ENCODE measurements at places on chromosomes 1 and 21.

DNA sequence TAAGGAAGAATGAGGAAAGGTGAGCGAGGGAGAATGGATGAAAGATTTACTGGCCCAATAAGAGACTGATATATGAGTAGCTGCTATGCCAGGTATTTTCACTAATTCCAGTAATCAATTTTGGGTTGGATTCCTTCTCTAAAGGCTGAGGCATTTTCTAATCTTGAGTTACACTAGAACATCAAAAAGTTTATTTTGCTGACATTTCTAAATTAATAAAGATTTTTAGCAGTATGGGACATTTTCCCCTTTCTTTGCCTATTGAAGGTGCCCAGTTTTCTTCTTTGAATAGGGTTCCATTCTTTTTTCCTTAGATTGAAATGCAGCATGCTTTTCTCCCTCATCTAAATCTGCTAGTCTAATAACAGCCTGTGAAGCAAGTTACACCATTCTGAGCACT, 52.9 kb downstream of the ZNHIT6 start:
- no peak for DNase-seq

DNA sequence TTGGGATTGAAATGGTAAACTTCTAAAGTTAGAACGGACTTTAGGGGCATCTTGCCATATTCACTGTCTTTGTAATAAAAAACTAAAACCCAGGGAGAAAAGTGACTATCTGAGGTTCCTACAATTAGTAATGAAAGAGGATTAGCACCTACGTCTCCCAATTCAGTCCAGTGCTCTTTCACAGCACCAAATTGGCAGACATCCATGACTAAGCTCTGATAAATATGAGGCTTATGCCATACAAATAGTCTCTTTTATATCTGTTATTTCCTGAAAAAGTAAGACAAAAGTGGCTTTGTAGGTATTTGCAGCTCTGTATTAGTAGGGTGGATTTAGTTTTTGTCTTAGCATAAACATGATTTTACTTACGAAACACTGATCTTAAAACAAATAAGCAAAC, 315.0 kb upstream of the NRIP1 start:
- DNase-seq = no peak

DNA sequence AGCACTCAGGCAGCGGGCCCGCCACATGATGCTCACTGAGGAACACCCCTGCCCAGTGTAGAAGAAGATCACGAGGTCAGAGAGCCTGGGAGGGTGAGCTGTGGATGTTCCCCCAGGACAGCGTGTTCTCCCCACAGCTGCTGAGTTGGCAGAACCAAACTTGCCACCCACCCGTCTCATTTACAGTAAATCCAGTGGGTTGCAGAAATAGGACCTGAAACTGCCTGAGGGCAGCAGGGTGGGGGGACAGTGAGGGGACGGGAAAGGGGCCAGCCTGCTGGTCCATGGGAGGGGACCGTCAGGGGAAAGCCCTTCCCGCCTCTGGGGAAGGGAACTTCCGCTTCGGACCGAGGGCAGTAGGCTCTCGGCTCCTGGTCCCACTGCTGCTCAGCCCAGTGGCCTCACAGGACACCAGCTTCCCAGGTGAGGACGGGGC, at the start of gene C1QB:
C1QB (plus strand) TSS at position 356 of the 436 bp plus-strand sequence. CDS start 6,227 bp downstream, outside the sequence.
- DNase-seq = no peak

DNA sequence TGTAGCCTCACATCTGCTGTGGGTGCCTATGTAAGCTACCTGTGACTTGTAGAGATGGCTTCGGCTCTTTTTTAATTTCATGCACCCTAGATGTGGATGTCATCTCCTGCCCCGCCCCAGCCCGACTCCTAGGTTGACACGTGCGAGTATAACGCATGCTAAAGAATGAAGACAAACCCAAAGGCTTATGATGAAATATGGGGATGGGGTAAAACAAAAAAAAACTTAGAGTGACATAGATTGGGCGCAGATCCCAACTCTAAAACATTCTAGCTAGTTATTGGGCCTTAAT, 613 bp upstream of the ERO1B start:
- DNase-seq = no peak

DNA sequence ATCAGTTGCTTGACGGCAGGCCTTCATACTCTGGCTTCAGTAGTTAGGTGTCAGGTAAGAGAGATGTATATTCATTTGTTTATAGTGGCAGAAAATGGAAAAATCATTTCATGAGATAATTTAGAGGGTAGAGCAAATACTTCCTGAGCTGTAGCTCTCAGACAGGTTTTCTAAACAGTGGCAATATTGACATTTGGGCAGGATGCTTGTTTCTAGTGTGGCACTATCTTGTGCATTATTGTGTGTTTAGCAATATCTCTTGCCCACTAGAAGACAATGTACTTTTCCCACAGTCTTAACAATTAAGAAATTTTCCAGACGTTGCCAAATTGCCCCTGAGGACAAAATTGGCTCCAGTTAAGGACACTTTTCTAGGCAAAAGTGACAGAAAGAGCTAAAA, 1143.1 kb downstream of the PLA2G4A start:
- no peak for DNase-seq

DNA sequence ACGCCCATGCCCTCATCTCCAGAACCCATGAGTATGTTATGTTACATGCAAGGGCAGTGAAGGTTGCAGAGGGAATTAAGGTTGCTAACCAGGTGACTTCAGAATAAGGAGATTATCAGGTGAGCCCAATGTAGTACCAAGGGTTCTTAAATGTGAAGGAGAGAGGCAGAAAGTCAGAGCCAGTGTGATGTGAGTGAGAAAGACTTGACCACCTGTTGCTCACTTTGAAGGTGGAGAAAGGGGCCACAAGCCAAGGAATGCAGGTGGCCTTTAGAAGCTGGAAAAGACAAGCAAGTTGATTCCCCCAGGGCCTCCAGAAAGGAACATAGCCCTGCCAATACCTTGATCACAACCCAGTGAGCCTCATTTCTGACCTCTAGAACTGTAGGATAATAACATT, 84.7 kb upstream of the CLDN14 start:
- DNase-seq = no peak

GRCh38 chr1:184376369-184376768, 10.5 kb upstream of the C1orf21 start:
- DNase-seq = no peak

DNA sequence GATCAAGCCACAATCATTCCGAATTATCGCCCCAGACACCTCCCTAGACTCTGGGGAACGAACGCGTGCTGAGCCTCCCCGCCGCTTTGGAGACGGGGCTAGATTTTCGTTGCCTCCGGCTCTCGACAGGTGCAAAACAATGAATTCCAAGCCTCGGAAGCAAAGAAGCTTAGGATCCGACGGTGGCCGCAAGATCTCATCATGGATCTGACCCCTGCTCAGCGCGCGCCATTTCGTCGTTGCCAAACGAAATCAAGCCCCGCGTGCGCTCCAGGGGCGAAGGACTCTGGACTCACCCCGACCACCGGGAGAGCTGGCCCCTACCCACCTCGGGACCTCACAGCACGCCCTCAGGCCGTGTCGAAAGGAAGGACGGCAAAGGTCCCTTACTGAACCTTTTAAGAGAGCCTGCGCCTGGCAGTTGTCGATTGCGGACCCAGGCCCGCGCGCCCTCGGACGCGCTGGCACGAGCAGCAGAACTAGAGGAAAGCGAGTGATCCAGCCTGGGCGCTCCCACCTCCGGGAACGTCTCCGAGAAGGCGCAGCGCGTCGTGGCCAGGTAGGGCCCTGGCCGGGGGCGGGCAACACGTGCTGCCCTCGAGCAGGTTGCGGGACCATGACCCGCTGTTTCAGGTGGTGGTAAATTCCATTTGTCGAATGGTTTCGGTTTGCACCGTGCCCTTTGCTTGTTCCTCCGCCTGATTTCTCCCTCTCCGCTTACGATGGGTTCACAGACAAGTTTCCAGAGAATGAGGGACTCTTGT, 1.6 kb upstream of the RUNX3 start:
- DNase-seq = no peak

GRCh38 chr21:38525454-38525853, 27.2 kb upstream of the ERG start:
- DNase-seq = no peak

DNA sequence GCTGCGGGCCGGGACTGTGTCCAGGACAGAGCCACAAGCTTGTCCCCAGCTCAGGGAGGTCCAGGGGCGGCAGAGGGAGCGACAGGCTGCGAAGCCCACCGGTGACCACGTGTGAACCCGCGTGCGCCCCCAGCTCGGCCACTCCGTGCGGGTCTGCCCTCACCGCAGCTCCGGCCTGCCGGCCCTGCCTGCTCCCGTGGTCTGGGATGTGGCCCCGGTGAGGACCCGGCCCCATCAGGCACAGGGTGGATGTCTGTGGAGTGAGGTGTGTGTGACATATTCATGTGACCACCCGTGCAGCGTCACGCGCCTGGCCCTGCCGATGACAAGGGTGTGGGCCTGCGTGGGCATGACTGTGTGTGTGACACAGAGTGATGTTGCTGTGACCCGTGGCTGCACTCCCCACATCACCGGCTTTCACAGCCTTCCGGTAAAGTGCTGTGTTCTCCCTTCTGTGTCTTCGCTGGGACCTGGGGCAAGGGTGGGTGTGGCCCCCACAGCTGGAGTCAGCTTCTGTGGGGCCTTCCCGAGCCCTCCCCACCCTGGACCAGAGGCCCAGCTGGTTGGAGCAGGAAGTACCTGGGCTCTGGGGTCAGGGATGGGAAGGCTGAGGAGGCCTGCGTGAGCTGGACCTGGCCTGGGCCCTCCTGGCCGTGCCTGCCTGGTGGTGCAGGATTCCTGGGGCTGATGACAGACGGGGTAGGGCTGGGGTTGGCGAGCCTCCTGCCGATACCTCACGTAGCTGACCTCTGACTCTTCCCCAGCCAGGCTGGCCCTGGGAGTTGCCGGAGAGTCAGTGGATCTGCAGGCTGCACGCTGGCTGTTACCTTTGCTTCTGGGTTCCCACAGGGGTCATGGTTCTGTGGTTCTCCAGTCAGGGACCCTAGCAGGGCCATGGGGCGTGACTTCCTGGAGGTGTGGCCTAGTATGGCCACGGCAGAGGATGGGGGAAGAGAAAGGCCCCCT, 4.1 kb downstream of the RNF223 start:
- DNase-seq = no peak

- DNase-seq = no peak
Measured at GRCh38 chr1:26791148-26791547, 3.4 kb downstream of the PIGV start.

DNA sequence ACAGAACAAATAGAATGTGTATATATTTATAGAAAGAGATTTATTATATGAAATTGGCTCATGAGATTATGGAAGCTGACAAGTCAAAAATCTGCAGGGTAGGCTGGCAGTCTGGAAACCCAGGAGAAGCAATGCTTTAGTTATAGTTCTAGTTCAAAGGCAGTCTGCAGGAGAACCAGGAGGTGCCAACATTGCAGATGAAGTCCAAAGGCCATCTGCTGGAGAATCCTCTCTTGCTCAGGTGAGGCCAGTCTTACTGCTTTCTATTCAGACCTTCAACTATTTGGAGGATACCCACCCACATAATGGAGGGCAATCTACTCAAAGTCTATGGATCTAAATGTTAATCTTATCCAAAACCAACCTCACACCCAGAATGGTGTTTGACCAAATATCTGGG, 75.9 kb upstream of the MRPS6 start:
- DNase-seq = no peak

- DNase-seq = no peak
Measured at GRCh38 chr1:86825319-86825718, 88.6 kb downstream of the SELENOF start.

DNA sequence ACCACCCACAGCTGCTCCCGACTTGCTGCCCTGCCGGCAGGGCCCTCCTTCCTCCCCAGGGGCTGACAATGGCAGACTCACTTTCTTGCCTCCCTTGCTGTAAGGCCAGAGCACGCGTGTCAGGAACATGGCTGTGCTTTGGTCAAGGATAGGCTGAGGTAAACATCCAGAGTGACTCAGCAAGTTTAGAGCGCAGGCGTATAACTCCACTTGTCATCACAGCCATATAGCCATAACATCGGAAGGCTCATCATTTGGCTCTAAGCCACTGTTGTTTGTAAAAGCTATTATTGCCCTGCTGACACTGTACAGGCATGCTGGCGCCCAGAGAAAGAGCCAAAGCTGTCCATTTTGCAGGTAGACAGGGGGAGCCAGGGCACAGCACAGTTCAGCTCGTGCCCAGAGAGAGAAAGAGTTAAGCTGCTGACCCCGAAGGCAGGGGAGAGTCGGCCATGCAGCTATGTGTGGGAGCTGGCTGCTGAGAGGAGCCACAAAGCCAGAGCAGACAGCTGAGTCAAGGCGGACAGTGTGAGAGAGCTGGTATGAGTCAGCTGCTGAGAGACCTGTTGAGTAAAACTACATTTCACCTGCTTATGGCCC, 60.6 kb downstream of the GNG4 start:
- DNase-seq = no peak

DNA sequence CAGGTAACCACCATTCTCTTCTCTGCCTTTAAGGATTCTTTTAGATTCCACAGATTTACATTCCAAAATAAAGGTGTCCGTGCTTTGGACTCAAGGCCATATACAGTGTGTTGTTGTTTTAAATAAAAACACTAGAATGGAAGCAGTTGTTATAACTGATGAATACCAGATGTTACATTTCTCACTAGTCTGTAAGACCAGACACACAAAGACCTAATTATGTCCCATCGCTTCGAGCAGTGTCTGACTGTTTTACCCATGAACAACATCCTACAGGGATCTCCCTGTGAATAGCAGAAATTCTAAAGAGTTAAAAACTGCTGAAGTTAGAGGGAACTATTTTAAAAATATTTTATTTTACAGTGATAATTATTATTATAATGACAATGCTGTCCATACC, 574.7 kb upstream of the ZP4 start:
- no peak for DNase-seq

DNA sequence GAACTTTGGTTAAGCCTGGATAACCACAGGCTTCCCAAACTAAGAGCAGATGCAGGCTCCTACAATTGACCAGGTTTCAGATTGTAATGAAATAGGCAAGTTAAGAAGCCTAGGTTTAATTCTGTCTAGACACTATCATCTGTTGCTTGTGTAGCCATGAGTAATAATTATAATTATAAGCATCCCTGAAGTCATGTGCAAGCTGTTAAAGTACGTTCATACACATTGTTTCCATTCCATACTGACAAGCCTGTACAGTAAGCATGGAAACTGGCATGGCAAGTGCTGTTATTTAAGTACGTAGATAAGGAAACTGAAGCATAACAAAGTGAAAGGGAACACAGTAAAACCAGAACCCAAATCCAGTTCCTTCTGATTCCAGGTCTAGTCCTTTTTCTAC, 557.2 kb upstream of the BEND5 start:
- no peak for DNase-seq

GRCh38 chr21:42237577-42237976, 18.6 kb downstream of the ABCG1 start:
- DNase-seq = no peak

- no peak for DNase-seq
Measured at GRCh38 chr1:243250102-243250501, 5.0 kb downstream of the CEP170 start.
